ENCODE measurements at places on chromosomes 16 and 17.

GRCh38 chr16:20799599-20799998 lies 6.7 kb downstream of the ERI2 start:
- no peak for DNase-seq

GRCh38 chr17:61279476-61280145 lies 120.0 kb upstream of the TBX2 start:
- no peak for DNase-seq

GRCh38 chr16:55010492-55011160 lies 80.0 kb downstream of the IRX5 start:
- no peak for DNase-seq

GRCh38 chr16:4597174-4597573 lies 17.5 kb downstream of the UBALD1 start:
- no peak for DNase-seq

DNA sequence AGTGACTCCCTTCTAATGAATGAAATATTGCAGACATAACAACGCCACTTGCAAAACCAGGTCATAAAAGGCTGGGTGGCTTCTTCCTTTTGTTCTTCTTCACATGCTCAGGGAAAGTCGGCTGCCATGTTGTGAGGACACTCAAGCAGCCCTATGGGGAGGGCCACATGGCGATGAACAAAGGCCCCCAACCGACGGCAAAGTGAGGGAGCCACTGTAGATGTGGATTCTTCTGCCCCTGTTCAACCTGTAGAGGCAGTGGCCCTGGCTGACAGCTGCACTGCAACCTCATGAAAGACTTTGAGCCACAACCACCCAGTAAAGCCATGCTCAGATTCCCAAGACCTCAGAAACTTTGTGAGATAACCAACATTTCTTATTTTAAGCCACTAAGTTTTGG lies 203.5 kb upstream of the TNRC6C start:
- DNase-seq: no peak

- no peak for DNase-seq
These were observed 4.5 kb downstream of the ABCC3 start for GRCh38 chr17:50638966-50639713.
